ENCODE measurements at places on chromosomes 4 and X.

DNA sequence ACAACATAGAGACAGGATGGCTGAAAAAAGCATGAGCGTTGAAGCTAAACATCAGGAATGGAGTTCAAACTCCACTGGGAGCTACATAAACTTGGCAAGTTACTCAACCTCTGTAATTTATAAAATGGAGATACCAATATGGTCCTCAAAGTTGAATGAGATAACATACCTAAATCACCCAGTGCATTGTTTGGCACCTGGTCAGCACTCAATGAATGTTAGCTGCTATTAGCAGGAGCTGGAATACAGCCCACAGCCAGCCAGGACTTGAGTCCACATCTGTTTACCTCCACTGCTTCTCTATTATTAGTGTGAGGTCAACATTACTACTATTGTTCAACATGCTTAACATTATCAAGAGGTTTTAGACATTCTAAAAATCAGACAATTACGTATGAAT lies 97.9 kb downstream of the NR3C2 start:
- no peak for DNase-seq

GRCh38 chr4:7824218-7824617 lies 115.4 kb downstream of the AFAP1 start:
- no peak for DNase-seq

- DNase-seq, result no peak
Observed at GRCh38 chr4:153939570-153939969, 150.7 kb upstream of the SFRP2 start.

- no peak for DNase-seq
Observed at GRCh38 chr4:165539801-165540200, 161.0 kb downstream of the CPE start.

DNA sequence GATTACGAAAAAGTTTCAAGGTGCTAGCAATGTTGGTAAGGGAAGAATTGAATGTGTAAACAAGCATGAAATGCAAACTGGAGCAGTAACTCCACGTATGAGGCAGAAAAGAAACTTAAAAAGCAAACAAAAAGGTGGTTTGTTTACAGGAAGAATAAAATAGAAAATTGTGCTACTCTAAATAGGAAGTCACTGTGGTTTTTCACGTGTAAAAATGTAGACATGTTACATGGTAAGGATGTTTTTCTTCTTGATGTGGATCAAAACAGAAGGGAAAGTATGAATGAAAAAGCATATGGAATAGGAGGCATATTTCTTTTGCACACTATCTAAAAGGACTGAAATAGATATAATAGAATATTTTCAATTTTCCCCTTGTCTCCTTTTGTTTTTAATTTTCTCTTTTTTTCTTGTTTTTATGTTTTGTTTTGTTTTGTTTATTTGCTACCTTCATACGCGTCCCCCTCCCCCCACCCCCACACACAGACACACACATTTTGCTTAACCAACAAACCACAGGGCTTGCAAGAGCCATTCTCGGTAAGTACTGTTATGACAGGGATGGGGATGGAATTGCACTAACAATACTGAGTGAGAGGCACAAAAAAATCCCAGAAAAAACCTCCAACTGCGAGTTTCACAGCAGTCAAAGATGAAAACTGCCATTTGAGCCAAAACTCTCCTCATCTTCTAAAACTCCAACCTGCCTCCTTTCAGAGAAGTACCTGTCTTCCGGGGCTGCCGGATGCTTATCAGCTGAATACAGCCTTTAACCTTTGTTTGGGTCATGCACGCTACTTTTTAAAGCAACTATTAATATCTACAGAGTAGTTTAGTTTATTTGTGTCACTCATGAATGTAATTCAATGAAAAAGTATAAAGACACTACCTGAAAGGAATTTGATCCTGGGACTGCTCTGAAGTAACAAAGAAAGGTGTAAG lies 135.8 kb downstream of the IL15 start:
- peak; percentile 16 for DNase-seq

DNA sequence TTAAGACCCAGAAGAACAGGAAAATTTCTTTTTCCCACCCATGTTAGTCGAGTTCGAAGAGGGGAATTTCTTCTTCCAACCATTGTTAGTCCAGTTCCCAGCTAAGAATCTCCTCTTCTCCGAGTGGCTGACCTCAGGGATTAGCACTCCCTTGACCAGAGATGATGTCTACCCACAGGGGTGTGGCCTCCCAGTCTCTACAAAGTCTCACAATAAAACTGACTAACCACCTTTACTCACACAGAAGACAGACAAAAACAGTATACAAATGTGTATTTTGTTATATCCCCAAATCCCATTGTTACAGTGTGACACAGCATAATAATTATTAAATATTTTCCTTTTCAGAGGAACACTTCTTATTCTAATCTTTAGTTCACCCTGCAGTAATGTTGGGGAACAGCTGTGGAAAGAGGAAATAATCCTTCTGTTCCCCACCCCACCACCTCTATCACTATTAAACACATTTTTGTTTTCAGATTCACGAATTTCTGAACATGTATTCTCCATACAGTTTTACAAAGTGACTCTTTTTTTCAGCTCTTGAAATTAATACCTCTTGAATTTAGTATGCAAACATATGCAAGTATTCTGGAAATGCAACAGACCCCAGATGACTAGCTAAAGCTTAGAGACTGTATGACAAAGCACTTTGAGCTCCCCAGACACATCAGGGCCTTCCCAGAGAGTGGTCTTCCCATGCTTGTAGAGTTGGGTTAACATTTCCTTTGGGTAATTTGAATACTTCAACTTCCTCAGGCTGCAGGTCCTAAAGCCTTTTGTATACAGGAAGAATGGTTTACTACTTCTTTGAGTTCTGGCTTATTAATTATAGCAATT lies 62.5 kb upstream of the NFKB1 start:
- DNase-seq, result no peak

- no peak for DNase-seq
Observed at GRCh38 chrX:107857837-107858236, 32.2 kb downstream of the MID2 start.

- DNase-seq, result no peak
Observed at GRCh38 chr4:2101346-2102044, 42.4 kb downstream of the NAT8L start.

DNA sequence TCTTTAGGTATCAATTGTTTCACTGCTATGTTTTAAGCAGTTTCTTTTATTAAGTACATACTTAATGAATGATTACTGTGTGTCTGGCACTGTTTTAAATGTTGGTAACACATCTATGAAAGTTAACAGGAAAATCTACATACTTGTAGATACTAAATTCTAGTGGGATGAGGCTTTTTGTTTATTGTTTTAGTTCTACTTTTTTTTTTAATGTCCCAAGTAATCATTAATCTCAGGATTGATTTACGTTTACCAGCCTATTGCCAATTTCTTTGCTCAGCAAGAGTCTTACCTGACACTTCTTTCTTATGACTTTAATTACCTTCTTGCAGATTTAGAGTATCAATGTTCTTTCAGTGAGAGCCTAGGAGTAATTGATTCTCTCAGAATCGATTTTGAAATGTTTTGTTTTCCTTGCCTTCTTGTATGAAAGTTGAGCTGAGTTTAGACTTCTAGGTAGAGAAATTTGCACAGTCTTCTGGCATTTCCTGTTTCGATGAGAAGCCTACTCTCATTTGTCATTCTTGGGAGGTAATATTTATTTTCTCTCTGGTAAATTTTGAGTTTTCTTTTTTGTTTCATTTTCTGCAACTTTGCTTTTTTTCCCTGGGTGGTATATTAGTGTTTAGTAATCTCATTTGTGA lies 235.2 kb upstream of the ANKRD50 start:
- DNase-seq, result no peak

GRCh38 chr4:151573945-151574344 lies 165.0 kb downstream of the FHIP1A start:
- DNase-seq, result no peak

GRCh38 chrX:150605603-150606002 lies 37.2 kb downstream of the MTM1 start:
- DNase-seq, result no peak

- no peak for DNase-seq
Observed at GRCh38 chr4:66572949-66573348, 902.7 kb upstream of the EPHA5 start.

- peak; percentile 67 for DNase-seq
Observed at GRCh38 chr4:26746802-26747213, 113.8 kb upstream of the STIM2 start.

DNA sequence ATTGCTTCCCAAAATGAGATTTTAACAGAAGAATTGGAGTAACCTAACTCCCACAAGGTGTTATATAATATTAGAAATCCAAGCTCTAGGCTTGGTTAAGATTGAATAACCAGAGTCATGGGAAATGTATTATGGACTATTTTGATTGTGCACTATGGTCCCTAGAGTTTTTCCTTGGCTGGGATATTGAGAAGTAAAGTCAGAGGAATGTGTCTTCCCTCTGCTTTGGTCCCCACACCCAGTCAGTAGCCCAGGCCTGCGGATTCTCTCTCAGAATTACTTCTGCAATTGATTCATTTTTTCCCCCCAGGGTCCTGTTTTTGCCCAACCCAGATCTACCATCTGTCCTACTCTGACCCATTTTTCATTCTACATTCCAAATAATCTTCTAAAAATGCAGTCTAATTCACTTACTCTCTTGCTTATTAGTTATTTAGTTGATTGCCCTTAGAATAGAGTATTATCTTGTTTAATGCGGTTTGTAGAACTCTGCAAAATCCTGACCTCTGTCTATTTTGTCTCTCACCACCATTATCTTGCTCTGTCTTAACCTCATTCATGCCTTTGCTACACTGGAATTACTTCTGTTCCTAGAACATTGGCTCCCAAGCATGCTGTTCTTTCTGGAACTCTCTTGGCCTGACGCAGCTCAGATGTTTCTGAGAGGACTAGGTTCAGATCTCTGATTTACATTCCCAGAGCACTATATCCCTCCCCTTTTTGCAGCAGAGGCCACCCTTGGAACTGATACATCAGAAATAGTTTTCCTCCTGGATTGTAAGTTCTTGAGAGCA lies 23.6 kb downstream of the GUCY1A1 start:
- no peak for DNase-seq

- DNase-seq, result no peak
Observed at GRCh38 chr4:45043911-45044310, 317.6 kb upstream of the GNPDA2 start.

GRCh38 chr4:40455340-40455902 lies 120.3 kb downstream of the CHRNA9 start:
- no peak for DNase-seq

DNA sequence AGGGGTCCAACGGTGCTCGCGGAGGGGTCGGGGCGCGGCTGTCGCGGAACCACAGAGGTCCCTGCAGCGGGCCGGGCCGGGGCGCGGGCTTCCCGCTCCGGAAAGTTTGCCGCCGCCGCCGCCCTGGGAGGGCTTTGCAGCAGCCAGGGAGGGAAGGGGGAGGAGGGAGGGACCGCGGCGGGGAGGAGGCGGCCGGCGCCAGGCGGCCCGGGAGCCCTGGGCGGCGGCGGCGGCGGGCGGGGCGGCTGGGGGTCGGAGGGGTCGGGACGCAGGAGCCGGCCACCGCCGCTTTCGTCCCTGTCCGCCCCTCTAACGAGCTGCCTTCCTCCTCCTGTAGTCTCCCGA lies 375 bp downstream of the FGFR3 start:
- DNase-seq, result peak; percentile 26

GRCh38 chr4:147725673-147726072 lies 6.2 kb upstream of the ARHGAP10 start:
- DNase-seq, result no peak

- no peak for DNase-seq
Observed at GRCh38 chr4:75976177-75976576, 14.6 kb downstream of the SDAD1 start.

GRCh38 chr4:132770776-132771175 lies 378.3 kb upstream of the PCDH10 start:
- no peak for DNase-seq

GRCh38 chr4:122643257-122643656 lies 22.4 kb upstream of the IL21 start:
- DNase-seq, result no peak

DNA sequence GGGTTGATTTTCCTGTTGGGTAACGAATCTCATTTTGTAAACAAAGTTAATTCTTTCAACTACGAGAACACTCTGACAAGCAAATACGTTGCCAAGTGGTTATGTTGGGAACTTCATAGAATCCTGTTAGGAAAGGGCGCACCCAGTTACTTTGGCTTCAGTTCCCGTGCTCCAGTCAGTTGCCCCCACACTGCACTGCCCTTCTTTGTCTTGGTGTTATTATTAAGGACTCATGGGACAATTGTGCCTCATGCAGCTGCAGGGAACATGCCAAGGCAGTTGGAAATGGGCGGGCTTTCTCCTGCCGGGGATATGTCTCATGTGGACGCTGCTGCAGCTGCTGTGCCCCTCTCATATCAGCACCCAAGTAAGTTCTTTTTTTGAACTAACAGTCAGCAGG lies 28.9 kb downstream of the OFD1 start:
- DNase-seq, result no peak

DNA sequence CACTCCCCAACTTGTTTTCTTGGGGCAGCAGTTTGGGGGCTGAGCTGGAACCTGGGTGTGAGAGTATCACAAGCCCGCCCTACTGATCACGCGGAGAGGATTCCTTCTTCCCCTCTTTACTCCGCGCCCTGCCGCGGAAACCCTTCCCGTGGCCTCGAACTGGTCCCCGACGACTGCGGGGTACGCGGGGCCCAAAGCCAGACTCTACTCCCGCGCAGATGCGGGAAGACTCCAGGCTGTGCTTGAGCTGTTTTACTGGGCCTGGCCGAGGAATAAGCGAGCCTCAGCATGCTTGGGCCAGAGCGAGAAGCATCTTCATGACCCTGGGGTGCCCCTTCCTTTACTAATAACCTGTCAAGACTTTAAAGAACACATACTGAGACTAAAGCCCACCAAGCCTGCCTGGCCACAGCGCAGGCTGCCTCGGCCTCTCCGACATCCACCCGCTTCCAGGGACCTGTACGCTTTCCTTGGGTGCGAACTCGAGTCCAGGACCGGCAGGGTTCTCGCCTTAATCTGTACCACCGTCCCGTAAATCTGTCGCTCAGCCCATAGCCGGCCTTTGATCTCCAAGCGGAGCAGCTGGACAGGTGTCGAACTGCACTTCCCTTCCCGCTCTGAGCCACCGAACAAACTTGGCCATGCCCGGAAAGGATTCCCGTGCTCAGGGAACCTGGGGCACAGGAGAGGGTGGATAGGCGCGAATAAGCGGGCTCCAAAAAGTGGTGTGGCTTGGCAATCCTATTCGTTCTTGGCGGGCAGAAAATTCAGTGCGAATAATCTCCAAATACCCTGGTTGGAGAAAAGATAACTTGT lies 55.0 kb upstream of the TMEM33 start:
- no peak for DNase-seq

DNA sequence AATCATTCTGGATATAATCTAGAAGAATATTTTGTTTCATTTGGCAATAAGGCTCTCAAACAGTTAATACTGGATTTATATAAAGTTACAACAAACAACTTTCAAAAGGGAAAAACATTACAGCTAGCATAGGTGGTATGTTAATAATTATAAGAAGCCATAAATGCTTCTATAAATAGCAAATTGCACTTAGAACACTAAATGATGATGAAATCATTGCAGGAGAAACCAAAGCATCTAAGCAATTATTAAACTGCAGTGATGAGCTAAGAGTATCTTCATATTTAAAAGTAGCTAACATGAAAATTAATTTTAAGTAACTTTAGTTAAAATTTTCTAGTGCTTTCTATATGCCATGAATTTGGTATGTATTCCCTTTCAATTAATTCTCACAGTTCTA lies 189.5 kb downstream of the CENPC start:
- DNase-seq, result no peak

- DNase-seq, result no peak
Observed at GRCh38 chr4:81494031-81494431, 22.3 kb upstream of the RASGEF1B start.

All from T-helper 2 cell treated with Interferon-gamma antibody and Interleukin-4, amounts not matched to agents 5 μg/mL and 100 μg/mL, for 36 hours (primary cell).